ENCODE measurements at places on chromosomes 12 and 14.

- no peak for DNase-seq
These were observed 4.3 kb downstream of the MFAP5 start for GRCh38 chr12:8658346-8658745.

DNA sequence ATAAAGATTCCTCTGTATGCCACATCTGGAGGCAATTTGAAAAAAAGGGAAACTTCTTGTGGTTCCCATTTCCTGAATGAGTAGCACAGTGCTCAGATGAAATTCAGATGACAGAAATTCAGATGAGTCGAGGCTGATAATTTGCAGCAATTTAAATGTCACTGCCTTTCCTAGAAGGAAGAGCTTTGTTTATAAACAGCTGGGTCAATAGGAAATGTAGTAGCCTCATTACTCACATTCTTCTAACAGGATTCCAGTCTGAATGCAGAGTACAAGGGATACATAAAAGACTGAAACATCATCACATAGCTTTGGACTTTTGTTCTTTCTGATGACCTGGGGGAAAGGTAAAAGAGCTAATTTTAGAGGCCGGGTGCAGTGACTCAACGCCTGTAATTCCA is 11.3 kb upstream of the DACT1 start:
- DNase-seq, result no peak

- DNase-seq, result peak; percentile 43
These were observed 8.8 kb upstream of the SP7 start for GRCh38 chr12:53344824-53345485.

- no peak for DNase-seq
These were observed 38.7 kb downstream of the ANO4 start for GRCh38 chr12:100833282-100833681.

DNA sequence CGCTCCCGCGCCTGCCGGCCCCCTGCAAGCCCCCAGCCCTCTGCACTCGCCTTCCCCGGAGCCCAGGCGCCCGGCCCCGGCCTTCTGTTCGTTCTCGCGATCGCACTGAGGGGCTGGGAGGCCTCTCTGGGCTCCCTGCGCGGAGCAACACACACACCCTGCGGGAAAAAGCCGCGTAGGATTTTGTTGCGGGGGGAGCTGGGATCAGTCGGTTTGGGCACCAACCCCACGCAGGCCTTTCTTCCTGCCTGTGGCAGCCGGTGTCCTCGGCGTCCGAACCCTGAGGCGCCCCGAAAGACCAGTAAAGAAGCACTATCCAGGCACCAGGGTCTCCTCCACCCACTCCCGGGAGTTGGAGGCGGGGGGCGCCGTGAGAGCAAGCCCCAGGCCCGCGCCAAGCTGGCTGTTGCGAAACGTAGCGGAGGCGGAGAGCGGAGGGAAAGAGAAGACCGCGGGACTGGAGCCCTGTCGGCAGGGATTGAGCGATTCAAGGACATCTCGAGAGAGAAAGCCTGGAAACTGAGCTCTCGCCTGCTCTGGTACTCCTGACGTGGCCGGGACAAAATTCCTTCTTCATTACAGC is 1.9 kb upstream of the HOXC5 start:
- no peak for DNase-seq

DNA sequence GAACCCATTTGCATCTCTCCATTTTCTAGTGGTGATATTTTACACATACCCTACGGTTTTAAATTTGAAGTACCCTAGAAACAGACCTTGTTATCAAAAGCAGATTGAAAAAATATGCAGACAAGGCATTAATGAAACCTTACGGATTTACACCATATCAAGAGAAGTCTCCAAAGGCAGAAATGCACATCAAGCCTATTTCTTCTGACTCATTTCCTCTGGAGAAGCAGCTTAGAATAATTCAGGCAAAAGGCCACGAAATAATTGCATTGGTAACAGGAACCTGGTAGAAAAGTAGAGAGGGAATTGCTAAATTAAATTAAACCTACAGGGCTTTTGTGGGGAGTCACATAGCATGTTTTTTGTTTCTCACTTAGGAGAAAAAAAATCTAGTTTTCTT is 34.7 kb downstream of the KICS2 start:
- DNase-seq, result no peak

GRCh38 chr14:58549105-58549757 is 88.5 kb upstream of the DACT1 start:
- no peak for DNase-seq

DNA sequence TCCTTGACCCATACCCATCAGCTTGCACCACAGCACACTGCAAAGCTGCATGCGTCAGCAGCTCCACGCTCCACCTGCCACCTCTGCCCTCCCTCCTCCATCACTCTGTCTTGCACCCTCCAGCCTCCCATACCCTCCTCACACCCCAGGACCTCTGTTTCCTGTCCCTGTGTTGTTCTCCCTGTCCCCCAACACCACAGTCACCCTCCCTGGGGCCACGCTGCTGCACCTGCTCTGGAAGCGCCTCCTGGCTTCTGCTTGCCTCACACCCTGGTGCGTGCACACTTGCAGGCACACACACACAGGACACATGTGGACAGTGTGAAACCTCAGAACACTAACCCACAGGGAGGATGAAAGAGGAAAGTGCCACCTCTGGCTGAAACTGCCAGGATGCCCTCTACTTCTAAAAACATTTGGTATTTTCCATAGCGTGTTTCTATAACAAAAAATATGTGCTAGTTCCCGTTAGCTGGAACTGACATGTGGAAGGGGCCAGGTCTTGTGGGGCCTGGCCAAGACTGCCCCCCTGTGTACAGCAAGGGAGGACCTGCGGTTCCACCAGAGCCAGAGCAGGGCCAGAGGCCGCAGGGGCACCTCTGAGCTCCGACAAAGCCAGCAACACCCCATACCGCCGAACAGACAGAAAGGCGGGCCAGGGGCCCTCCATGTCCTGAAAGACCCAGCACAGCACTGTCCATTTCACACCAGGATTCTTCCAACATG is 10.0 kb downstream of the BRF1 start:
- no peak for DNase-seq

DNA sequence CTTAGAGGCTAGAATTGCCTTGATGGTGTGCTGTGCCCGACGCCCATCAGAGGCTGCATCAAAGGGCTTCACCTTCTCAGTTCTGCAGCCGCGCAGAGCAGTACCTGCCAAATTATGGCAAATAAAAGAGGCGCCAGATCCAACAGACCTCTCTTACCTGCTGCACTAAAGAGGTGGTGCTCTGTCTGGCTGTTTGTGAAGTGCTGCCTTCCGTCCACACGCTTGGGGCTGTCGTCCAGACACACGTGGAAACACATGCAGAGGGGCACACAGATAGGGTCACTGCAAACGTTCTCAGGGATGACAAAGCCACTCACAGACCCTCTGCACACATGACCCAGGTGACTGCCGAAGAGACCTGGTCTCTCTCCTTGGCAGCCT is 617.5 kb downstream of the VRK1 start:
- no peak for DNase-seq

DNA sequence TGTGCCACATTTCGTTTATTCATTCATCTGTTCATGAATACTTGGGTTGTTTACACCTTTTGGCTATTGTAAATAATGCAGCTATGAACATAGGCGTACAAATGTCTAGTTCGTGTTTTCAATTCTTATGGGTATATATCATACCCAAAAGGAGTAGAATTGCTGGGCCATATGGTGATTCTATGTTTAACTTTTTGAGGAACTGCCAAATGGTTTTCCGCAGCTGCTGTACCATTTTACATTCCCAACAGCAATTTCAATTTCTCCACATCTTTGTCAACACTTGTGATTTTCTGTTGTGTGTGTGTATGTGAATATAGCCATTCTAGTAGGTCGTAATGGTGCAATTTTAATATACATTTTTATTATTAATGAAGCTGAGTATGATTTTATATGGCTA is 326.2 kb downstream of the ETNK1 start:
- no peak for DNase-seq

- no peak for DNase-seq
These were observed 1.0 kb downstream of the DGKA start for GRCh38 chr12:55931780-55932550.

- DNase-seq, result no peak
These were observed 54.1 kb upstream of the YARS2 start for GRCh38 chr12:32809846-32810245.

DNA sequence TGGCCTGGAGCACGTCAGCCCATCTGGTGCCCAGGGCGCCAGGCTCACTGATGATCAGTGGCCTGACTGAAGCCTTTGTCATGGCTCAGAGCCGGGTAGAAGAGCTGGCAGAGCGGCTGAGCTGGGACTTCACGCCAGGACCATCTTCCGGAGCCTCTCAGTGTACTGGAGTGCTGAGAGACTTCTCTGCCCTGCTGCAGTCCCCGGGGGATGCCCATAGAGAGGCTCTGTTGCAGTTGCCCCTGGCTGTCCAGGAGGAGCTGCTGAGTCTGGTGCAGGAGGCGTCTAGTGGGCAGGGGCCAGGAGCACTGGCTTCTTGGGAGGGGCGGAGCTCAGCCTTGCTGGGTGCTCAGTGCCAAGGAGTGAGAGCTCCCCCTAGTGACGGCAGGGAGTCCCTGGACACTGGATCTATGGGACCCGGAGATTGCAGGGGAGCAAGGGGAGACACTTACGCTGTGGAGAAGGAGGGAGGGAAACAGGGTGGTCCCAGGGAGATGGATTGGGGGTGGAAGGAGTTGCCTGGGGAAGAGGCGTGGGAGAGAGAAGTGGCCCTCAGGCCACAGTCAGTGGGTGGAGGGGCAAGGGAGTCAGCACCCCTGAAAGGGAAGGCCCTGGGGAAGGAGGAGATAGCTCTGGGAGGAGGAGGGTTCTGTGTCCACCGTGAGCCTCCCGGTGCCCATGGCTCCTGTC is 2.0 kb downstream of the KHNYN start:
- peak; percentile 75 for DNase-seq

GRCh38 chr12:75568801-75569200 is 57.4 kb upstream of the KRR1 start:
- DNase-seq, result no peak

- no peak for DNase-seq
These were observed 37.0 kb upstream of the CMKLR1 start for GRCh38 chr12:108375986-108376663.

DNA sequence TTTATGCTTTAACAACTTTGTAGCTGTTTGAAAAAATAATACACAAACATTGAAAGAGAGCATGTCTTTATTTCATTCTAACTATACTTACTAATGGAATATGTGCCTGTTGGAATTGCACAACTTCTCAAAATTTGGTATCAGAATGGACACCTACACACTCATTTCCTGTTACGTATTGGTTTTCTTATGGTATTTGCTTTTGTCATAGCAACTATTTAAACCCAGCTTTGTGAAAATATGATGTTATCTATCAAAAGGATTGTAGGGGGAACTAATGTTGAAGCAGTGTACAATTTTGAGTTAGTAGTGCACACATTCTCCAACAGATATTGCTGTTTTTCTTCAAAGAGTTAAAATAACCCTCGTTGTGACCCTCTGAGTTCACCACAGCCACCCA is 52.6 kb downstream of the RBMS2 start:
- no peak for DNase-seq

DNA sequence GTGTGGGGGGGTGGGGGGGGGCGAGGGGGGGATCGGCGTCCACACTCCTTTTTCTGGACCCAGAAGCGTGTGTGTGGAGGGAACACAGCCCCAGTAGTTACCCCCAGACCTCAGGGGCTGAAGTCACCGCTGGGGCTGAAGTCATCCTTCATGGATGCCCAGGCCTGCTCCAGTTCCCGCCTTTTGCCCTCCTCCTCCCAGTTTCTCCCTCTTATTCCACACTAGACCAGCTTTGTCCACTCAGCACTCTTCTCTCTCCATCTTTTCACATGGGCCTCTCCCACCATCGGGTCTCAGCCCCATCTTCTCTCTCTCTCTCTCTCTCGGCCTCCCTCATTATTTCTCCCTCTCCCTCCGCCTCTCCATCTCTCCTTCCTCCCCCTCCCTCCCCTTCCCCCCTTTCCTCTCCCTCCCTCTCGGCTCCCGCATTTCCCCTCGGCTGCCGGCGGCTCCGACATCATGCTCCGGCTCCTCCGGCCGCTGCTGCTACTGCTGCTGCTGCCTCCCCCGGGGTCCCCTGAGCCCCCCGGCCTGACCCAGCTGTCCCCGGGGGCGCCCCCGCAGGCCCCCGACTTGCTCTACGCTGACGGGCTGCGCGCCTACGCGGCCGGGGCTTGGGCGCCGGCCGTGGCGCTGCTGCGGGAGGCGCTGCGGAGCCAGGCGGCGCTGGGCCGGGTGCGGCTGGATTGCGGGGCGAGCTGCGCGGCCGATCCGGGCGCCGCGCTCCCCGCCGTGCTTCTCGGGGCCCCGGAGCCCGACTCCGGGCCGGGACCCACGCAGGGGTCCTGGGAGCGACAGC is at the start of gene P3H3:
Gene P3H3 (plus strand): TSS at position 426 of the 799 bp plus-strand sequence. CDS start 34 bp downstream, at position 460.
- DNase-seq, result peak; percentile 34

GRCh38 chr12:46445551-46446235 is 73.1 kb upstream of the SLC38A2 start:
- DNase-seq, result no peak

DNA sequence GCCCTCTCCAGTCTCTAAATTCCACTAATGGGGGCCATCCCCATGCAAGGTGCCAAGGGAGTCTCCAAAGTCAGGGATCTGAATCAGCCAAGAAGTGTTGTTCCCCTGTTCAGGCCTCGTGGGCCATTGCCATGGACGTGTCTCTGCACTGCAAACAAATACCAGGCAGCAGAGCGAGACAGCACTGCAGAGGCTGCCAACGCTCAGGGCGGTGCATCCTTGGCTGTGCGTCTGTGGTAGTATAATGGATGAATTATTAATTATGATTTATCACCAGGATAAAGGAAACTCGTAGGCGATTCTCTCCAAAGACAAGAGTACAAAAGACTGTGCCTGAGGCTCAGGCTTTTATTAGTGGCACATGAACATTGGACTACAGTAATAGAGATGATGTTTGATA is 122.3 kb upstream of the NTF3 start:
- no peak for DNase-seq

DNA sequence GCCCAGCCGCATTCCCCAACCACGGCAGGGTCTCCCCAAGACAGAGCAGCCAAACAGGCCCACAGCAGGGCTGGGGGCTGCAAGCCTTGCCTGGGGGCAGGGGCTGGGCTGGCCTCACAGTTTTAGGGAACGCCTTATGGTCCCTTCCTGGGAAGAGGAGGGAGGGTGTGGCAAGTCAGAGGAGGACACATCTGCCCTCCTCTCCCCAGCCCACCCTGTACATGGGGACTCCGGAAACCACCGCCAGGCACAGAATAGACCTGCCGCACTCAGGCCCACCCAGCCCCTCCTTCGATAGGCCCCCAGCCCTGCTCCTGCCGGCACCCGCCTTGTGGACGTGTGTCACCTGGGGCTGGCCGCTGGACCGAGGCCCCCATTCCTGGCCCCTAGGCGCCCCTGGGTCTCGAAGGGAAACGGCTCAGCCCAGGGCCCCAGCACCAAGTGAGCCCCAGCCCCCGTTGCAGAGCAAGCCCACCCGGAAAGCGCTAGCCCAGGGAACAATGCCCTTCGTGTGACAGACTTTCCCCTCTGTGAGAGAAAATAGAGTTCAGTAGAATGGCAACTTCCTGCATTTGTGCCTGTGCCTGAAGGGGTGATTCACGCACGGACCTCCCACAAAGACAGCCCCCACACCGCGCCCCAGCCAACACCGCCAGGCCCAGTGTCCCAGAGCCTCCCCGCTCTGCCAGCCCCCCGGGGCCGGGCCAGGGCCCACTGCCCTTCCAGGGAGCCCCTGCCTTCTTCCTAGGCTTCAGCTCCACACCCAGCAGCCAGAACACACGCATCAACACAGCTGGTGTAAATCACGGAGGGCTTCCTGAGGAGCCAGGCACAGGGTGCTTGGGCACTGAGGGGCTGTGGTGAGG is 12.0 kb upstream of the NUDT14 start:
- DNase-seq, result no peak
